ENCODE measurements at places on chromosomes 7 and 10.
A peak's percentile ranks its signal among the peaks of the same experiment; 100 is the strongest.

GRCh38 chr7:13822678-13823077, 166.8 kb downstream of the ETV1 start:
- no peak for DNase-seq

DNA sequence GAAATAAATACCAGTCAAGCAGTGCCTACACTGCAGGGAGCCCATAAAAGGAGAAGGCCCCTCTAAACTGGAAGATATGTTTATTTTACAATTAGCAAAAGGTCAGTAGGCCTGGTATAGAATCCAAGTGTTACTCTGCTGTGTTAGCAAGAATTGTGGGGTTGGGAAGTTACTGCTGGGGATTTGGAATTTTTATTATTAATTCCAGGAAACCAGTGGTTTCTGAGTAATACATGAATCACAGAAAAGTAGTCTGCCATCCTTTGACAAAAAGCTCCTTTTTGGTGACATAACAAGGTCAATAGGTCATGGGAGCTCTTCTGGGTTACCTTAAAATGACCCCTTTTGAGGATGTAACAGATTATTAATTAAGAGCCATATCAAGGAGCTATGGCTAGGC, 67.4 kb downstream of the ZNF92 start:
- no peak for DNase-seq

DNA sequence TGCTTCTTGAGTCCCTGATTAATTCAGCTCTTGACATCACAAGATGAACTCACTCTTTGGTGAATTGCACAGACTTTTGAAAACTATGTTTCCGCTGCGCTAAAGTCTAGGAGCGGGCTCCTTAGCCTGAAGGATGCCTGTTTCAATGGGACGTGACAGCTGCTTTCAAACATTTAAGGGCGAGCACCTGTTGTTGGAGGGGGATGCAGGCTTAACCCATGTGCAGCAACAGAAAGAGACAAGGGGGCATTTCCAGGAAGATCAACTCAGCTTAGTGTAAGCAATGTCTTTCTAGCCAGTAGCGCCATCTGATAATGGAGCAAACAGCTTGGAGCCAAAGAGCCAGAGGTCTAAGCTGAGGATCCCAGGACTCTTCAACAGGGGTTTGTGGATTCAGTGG, 8.4 kb upstream of the PFKFB3 start:
- DNase-seq = no peak

GRCh38 chr10:48215486-48216203, 58.9 kb downstream of the FRMPD2 start:
- DNase-seq = peak; percentile 45

GRCh38 chr7:79257959-79258358, 195.5 kb downstream of the MAGI2 start:
- DNase-seq = no peak

DNA sequence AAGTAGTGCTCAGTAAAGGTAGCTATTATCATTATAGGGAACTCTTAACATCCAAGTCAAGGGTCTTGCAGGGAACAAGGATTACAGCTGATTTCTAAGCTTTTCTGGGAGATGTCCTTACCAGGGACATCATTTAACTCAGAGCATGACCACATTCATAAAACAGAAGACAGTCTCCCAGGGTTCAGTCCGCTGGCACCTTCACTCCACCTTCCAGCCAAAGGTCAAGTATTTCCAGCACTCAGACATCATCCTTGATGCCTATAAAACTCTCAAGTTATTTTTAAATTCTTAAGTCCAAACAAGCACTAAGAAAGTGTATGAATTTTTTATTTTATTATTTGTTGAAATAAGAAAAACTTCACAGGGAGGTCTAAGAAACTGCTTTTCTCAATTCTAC, 119.7 kb upstream of the KMT2E start:
- DNase-seq = no peak

DNA sequence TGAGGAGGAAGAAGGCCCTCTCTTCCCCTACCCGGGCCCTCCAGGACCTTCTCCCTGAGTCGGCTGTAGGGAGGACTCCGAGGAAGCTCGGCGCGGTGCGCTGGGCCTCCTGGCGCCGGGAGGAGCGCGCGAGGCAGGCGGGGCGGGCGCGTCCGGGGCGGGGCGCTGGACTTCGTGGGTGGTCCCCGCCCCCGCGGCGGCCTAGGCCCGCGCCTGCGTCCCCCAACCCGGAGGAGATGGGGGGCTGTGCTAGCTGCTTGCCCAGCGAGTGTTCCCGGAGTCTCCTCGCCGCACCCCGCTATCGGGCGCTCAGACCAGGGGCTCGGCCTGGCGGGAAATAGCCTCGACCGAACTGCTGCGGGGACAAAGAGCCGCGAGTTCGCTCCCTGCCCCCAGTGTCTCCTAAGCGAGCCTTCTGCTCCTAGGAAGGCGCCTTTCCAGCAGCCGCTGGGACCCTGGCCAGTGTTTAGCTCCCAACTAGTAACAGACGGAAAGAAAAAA, 19.2 kb upstream of the SMO start:
- peak; percentile 36 for DNase-seq

- DNase-seq = peak; percentile 60
These were observed 6.4 kb downstream of the USP6NL start for GRCh38 chr10:11604865-11605650.

DNA sequence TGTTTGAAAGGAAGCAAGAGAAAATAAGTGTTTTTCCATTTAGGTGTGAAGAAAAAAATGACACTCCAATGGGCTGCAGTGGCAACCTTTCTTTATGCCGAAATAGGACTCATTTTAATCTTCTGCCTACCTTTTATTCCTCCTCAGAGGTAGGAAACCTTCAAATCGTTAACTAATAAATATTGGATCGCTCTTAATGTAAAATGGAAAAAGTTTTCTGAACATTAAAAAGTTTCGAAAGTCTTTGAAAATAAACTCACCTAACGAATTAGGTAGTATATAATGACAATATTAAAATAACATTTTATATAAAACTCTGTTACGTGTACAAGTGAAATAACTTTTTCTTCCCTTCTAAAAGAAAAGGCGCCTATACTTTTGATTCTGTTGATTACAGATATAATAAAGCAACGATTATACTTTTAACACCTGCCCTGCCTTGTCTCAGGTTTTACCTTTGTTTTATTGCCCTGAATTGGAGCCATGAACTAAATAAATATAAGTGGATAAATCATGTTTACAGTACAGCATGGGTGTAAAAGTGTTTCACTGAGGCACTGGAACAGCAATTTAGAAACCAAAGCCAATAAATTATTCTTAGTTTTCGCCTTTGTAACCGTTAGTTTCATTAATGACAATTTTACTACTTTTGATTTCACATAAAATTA, 804 bp downstream of the BCAP29 start:
- DNase-seq = no peak

GRCh38 chr10:35396560-35397434, 60.5 kb downstream of the CCNY start:
- no peak for DNase-seq

DNA sequence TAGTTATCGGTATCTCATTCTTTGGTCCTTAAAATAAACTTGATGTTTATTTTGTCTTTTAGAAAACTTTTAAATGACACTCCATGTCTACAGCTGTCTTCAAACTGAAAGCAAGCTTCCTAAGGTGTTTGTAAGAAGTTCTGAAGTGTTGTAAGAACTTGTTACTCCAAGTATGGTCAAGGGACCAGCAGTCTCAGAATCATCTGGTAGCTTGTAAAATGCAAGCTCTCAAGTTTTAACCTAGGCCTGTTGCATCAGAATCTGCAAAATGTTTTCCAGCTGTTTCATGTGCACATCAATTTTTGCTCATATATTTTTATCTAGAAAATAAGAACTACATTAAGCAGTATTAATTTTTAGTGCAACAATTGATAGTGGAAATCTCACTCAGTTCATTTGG, 104.1 kb downstream of the THSD7A start:
- no peak for DNase-seq

- no peak for DNase-seq
These were observed 1071.2 kb downstream of the TYW1 start for GRCh38 chr7:68067845-68068244.

DNA sequence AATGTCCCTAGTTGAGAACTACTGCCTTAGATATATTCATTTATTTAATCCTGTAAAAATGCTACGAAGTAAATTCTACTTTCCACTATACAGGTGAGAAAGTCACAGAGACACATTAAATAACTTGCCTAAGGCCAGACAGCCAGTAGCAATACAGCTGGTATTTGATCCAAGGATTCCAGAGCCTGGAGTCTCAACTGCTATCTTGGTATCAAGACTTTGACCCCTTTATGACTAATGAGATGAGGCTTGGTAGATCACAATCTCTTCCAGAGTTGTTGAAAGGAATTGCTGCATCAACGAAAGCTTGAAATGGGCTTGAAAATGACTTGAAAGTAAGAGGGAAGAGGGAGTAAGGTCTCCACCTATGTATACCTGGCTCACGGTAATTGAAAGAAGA, 83.3 kb downstream of the ORC5 start:
- DNase-seq = no peak

DNA sequence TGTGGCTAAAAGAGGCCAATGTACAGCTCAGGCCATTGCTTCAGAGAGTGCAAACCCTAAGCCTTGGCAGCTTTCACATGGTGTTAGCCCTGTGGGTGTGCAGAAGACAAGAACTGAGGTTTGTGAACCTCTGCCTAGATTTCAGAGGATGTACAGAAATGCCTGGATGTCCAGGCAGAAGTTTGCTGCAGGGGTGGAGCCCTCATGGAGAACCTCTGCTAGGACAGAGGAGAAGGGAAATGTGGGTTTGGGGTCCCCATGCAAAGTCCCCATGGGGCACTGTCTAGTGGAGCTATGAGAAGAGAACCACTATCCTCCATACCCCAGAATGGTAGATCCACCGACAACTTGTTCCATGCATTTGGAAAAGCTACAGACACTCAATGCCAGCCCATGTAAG, 12.4 kb downstream of the SORCS1 start:
- no peak for DNase-seq

DNA sequence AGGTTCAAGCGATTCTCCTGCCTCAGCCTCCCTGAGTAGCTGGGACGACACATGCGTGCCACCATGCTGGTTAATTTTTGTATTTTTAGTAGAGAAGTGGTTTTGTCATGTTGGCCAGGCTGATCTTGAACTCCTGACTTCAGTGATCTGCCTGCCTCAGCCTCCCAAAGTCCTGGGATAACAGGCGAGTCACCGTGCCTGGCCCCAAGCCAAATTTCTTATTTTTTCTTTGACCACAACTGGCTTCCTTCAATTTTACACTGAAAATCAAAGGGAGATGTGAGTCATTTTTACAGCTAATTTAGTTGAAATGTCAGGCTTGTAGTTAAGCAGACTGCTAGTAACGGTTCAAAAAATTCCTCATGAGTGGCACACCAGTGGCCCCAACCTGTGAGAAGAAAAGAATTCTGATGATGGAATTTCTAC, 7.8 kb downstream of the RNF216 start:
- DNase-seq = peak; percentile 66

- no peak for DNase-seq
These were observed 54.7 kb upstream of the TNS3 start for GRCh38 chr7:47636433-47637175.

DNA sequence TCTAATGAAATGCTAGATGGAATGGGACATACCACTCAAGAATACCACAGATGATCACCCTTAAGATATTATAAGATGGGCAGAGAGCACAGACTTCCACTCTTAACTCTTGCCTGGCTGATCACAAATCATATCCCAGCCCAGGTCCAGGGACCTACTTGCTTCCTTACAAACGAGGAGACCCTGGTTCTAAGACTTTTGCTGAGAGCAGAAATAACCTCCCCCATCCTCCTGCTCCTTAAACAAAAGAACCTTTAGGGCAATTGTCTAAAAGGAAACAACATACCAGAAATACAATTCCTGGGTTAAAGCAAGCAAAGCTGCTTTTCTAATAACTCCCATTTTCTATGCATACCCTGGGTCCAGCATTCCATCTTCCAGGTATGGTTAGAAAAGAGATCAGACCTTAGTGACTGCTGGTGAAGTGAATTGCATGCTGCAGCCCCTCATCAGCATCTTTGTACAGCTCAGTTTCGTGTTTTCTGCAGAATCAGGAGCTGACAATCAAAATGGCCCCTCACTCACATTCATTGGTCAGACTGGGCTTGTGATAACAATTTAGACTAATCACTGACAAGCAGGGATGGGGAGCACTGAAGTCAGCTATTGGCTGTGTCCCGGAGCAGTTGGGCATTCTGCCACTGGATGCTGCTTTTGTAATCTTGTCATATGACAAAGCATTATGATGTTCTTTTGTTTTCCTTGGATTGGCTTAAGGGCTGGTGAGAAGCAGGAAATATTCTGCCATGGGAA, 14.6 kb downstream of the IFIT3 start:
- no peak for DNase-seq

GRCh38 chr10:60044971-60045370, 138.6 kb upstream of the CCDC6 start:
- no peak for DNase-seq
